ENCODE measurements at places on chromosomes 2 and 18. TPM values are rescaled to one million over a fixed set of nuclear protein-coding genes. Genes with fewer than 3 reads are reported as not detected.

Gene DCDC2C
- not detected for total RNA-seq

Gene PKDCC
- total RNA-seq = not detected

Gene POU3F3
- not detected for total RNA-seq

Gene KCNF1
- not detected for total RNA-seq

Gene OSGEPL1
- 7.7 TPM for total RNA-seq

Gene CRYBA2
- not detected for total RNA-seq

Gene IMPA2
- total RNA-seq = 18.6 TPM

Gene KCNE4
- total RNA-seq = not detected

Gene TIGD1
- 8.7 TPM for total RNA-seq

Gene CAPN13
- not detected for total RNA-seq

Gene PLCL1
- 1.6 TPM for total RNA-seq

Gene RAX
- not detected for total RNA-seq

Gene POTEC
- total RNA-seq = not detected

Gene DSG2
- total RNA-seq = 1.6 TPM

Gene PLB1
- 1.1 TPM for total RNA-seq

Gene LBH
- total RNA-seq = 146 TPM

Gene SP110
- 168 TPM for total RNA-seq

Gene ZRANB3
- 7.4 TPM for total RNA-seq

Gene CNGA3
- total RNA-seq = not detected

Gene HS6ST1
- total RNA-seq = 8.4 TPM

Gene KLHL29
- total RNA-seq = 3.5 TPM

Gene TSPYL6
- total RNA-seq = not detected

Gene C2orf66
- 0.44 TPM for total RNA-seq

Gene PTPN4
- 75.2 TPM for total RNA-seq

Gene ESPNL
- not detected for total RNA-seq

Gene DLX1
- total RNA-seq = not detected

Gene GAD1
- 1.7 TPM for total RNA-seq

Gene SCN1A
- not detected for total RNA-seq

All from activated CD4-positive, alpha-beta T cell treated with anti-CD3 and anti-CD28 coated beads, Interleukin-2, amount 10 ng/mL, durations not matched to agents 7 days and 5 days (primary cell).